ENCODE measurements at places on chromosomes 11 and 22.
A peak's percentile ranks its signal among the peaks of the same experiment; 100 is the strongest.

GRCh38 chr11:118623269-118623655, 15.8 kb downstream of the PHLDB1 start:
- no peak for DNase-seq

- DNase-seq: no peak
These were observed 28.9 kb downstream of the RELT start for GRCh38 chr11:73405146-73405510.

- DNase-seq: no peak
These were observed 55.3 kb upstream of the ALKBH3 start for GRCh38 chr11:43825217-43825816.

DNA sequence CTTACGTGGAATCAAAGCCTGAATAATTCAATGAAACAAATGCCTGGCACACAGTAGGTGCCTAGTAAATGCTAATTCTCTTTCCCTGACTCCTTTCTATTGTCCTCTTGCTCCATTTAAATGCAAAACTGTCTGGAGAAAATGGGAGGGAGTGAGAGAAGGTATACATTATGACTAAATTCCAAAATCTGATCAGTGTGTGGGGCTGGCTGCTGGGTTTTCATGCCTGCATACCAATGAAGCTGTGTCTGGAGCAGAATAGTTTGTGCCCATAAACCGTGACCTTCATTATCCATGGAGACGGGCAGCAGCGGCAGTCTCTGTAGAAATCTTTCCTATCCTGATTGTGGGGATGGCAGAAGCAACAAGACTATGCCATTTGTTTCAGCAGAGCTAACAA, 223.4 kb upstream of the ZBED5 start:
- DNase-seq: no peak

- no peak for DNase-seq
These were observed 4.6 kb downstream of the DDB1 start for GRCh38 chr11:61328351-61328750.

GRCh38 chr11:38824573-38824972, 2226.5 kb upstream of the RAG2 start:
- no peak for DNase-seq

GRCh38 chr11:6307876-6308275, 12.4 kb downstream of the CAVIN3 start:
- no peak for DNase-seq

DNA sequence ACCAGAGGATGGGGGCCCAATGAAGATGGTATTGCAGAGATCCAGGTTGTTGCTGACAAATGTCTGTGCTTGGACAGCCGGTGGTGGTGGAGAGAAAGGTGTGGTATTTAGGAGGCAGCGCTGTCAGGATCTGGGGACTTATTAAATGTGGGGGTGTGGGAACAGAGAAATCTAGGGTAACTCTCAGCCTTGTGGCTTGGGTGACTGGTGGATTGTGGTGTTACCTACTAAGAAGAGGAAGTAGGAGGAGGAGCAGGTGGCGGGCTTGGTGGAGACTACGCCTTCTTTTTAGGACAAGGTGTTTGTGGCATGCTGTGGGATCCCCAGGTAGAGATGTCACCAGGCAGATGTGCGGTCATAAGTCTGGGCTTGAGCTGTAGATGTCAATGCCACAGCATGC, 144.0 kb downstream of the GRIK4 start:
- no peak for DNase-seq

DNA sequence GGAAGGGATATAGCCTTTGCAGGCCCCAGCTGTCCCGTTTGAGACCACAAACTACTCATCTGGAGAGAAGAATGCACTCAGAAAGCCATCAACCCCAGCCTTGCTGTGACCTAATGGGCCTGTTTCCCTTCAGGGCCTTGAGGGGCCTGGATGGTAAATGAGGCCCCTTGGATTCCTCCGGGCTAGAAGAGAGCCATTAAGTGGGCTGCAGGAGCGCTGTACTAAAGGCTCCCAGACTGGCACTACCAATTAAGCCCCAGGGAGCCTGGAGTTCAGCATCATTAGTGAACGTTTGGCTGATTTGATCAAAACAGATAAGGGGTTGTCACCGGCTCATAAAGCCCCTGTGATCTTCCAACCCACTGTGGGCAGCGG, 23.0 kb downstream of the CD5 start:
- no peak for DNase-seq

DNA sequence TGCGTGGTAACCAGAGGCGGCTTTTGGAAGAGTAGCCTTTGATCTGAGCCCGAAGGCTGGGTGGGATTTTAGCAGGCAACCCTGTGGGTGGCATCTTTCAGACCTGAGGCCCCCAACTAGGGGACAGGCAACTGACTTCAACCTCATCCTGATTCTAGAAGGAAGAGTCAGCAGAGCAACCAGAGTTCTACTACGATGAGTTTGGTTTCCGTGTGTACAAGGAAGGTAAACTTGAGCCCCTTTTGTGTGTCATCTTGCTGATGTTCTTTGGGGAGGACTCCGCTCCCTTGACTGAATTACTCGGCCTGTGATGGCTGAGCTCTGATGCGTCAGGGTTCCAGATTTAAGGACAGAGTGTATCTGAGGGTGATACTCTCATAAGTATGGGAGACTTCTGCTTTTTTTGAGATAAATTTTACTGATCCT, 31.6 kb downstream of the SGSM3 start:
- DNase-seq: no peak

DNA sequence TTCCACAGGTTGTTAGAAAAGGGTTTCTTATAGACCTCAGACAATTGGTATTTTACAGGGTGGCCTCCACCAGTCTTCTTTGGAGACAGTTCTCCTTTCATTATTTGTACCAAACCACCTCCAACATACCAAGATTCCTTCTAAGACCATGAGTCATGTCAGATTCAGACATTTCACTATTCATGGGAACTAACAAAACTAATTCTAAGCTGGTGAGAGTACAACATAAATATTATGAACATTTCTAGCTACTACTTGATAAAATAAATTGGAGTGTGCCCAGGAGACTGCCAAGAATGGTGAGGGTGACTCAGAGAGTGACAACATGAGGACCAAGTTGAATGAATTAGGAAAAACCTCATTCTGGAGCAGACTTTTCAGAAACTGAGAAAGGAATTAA, 494.6 kb upstream of the LRRC4C start:
- no peak for DNase-seq

DNA sequence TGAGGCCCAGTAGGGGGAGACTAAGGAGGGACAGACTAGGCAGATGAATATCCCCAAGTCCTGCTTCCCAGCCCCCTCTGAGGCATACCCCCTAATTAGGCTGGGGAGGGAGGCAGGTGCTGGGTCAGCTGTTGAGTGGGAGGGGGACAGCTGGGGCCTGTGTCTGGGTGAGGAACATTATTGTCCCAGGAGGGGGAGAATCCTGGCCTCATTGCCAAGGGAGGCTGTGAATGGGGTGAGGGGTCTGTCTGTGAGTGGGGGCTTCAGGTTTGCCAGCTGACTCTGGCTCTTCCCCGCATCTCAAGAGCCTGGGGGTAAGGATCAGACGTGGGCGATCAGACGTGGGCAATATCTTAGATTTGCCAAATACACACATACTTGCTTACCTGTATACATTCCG, 2.1 kb downstream of the INPPL1 start:
- DNase-seq: no peak

GRCh38 chr11:70191495-70192140, 11.5 kb upstream of the FADD start:
- DNase-seq: peak; percentile 31

DNA sequence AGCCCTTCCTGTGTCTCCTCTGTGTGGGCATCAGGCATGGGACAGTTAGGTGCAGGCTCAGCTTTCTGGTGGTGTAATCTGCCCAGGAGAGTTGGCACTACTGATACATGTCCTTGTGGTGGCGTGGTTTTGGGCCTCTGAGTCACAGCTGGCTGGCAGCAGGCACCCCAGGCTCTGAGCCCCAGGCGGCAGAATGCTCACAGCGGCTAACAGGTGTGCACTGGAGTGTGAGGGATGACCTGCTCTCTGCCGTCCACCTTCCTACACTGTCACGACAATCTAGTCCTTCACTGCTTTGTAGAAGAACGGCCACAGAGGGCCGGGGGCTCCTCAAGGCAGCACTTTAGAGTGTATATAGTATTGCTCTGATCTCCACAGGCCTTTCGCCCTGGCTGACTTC, 100.3 kb upstream of the PITPNB start:
- no peak for DNase-seq

DNA sequence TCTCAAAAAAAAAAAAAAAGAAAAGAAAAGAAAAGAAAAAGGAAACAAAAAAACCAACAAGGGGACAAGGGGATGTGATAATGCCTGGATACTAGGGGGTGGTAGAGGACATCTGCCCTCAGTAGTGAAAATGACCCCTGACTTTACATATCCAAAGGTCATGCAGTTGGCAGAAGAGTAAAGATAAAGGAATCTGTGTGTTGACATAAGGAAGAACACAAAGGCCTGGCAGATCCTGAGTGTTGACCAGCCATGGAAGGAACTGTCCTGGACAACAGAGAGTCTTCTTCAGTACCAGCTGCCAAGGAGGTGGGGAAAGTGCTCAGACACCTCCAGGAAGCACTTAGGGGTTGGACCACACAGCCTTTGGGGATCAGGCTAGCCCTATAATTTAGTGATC, 12.6 kb downstream of the SLC43A1 start:
- no peak for DNase-seq

GRCh38 chr11:103939694-103940093, 96.7 kb upstream of the DDI1 start:
- no peak for DNase-seq

GRCh38 chr11:112352907-112353306, 92.2 kb upstream of the PLET1 start:
- DNase-seq: no peak

- no peak for DNase-seq
These were observed 4.8 kb upstream of the CHRNA10 start for GRCh38 chr11:3675971-3676370.

- DNase-seq: no peak
These were observed 25.5 kb downstream of the DDI1 start for GRCh38 chr11:104061853-104062521.

DNA sequence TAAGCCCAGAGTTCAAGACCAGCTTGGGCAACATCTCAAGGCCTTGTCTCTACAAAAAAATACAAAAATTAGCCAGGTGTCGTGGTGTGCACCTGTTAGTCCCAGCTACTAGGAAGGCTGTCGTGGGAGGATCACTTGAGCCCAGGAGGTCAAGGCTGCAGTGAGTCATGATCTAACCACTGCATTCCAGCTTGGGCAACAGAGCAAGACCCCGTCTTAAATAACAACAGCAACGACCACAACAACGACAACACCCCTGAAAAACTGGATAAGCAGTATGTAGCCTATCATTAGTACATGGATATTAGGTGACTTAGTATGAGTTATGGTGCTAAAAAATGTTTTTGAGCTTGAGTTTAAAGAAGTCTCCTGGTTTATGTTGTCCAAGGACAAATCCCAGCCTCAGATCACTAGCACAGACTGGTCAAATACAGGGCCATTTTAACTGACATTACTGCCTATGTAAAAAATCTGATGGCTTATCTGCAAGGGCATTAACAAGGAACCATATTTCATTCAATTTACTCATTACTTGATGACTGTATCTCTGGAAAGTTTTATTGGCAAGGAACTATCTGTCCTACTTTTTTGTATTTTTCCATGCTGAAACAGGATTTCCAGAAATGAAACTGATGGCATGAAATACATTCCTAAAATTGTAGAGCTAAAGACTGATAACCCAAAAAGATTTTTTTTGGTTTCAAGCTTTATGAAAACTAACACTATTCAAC, 23.4 kb downstream of the C2CD3 start:
- DNase-seq: no peak

- DNase-seq: no peak
These were observed at the start of gene CABP7 for GRCh38 chr22:29719899-29720645. TSS of gene CABP7 (plus strand) at chr22:29720003. CDS start at chr22:29720425, 422 bp downstream.

- no peak for DNase-seq
These were observed 67.1 kb downstream of the SLC1A2 start for GRCh38 chr11:35352077-35352888.

GRCh38 chr11:70074746-70075145, 3.4 kb upstream of the ANO1 start:
- no peak for DNase-seq

All from activated CD4-positive, alpha-beta T cell treated with anti-CD3 and anti-CD28 coated beads for 24 hours (primary cell).